ENCODE measurements at places on chromosomes 11 and 22.

DNA sequence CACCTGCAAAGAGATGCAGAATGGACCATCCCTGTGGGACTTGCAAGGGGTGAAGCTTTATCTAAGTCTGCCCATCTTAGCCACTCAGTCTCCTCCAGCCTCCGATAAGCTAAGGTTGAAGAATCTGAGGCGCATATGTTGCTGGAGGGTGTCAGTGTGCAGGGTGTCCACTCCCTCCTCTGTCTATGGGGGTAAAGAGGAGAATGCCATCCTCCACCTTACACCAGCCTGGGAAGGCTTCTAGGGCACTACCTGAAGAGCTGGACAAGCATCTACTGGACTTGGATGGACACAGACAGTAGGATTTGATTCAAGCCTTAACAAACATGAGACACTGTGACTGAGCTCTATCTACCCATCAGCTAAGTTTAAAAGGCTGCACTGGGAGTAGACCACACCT lies 46.5 kb downstream of the TMEM123 start:
- no peak for DNase-seq

DNA sequence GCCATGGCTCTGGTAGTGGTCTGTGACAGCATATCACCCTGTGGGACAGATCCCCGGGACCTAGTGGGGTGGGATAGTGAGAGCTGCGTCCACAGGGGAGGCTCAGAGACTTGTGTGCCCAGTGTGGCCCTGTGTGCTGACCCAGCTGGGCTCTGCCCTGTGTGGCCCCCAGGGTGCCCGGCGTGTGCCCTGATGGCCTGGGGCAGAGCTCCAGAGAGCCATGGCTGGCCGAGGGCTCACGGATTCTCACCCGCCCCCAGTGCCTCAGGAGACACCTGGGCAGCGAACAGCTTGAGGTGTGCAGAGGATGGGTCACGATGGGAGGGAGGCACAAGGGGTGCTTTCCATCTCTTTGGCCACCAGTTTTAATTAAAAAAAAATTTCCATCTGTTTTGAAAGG lies 11.8 kb downstream of the LRP5 start:
- no peak for DNase-seq

DNA sequence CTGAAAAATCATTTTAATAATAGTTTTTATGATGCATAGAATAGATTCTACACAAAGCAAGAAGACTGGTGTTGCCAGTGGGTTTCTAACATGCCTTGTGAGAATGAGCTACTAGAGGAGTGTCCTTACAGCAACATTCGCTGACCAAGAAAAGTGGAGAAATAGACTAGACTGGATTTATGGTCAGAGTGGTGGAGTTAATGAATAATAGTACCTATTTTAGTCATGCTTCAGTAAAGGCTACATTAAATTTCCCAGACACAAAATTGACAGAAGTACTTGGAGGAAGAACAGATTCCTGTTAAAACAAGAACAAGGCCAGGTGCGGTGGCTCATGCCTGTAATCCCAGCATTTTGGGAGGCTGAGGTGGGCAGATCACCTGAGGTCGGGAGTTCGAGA lies 539.2 kb downstream of the ETS1 start:
- no peak for DNase-seq

DNA sequence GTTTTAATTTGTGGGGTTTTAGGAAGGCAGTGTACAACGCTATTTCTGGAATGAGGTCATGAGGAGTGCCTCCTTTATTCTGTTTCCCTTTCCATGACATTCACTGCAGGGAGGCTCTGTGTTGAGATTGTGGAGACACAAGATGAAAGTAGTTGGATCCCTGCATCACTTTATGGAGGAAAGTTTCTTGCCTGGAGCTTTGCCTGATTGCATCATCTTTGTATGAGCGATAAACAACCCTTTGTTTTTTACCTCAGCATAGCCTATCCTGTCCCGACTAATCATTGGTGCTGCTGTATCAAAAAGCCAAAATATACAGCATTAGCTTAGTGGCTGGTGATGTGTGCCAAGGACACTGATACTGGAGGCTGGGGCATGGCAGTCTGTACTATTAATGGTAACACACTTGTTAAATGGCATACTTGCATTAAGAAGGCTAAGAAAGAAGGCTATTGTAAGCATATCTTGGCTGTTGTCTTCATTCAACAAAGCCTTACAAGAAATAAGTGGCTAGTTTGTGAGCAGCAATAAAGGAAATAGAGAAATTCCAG lies 31.2 kb upstream of the SLC5A4 start:
- DNase-seq: no peak

GRCh38 chr11:118046964-118047700 lies 29.7 kb upstream of the TMPRSS4 start:
- no peak for DNase-seq

DNA sequence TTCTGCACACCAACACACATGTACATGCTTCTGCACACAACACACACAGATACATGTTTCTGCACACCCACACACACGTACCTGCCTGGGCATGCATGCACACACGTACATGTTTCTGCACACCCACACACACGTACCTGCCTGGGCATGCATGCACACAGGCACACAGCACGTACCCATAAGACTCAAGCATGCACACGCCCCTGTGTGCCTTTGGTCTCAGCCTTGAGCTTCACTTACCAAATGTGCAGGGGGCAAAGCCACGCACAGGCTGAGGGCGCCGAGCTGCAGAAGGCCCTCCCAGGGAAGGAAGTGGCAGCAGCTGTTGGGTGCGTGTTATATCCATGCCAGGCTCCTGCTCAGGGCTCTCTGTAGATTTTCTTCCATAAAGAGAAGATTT lies 34.7 kb upstream of the SMIM38 start:
- DNase-seq: no peak

- DNase-seq: peak; percentile 72
Observed at GRCh38 chr22:19891317-19892256, 36.9 kb upstream of the GNB1L start.

DNA sequence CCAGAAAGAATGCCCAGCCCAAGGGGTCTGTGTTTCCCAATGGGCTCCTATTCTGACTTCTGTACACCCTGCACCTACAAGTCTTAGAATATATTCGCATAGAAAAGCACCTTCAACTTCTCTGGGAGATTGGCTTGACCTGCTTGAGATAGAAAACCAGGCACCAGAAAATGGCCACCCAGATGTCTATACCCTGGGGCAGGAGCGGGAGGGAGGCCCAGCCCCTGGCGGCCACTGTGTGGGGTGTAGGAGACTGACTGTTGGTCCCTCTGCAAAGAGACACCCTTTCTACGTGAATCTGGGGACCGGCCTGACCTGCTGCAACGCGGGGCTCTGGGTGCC lies 8.5 kb downstream of the DENND6B start:
- DNase-seq: no peak

DNA sequence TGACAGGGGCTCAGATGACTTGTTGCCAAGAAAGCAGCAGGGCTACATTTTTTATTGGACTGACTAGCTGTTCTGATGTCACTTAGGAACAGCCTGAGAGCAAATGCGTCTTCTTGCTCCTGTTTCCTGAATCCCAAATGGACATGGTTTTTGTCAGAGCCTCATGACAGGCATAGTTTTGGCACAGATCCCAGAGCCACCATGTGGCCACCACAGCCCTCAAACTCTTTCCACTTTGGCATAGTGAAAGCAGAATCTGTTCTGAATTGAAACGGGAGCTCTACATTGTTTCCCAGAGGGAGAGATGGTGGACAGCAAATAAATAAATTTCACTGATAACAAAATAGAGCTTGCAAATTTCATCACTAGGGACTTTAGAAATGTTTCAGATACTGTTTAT lies 222.2 kb downstream of the C11orf87 start:
- DNase-seq: no peak

DNA sequence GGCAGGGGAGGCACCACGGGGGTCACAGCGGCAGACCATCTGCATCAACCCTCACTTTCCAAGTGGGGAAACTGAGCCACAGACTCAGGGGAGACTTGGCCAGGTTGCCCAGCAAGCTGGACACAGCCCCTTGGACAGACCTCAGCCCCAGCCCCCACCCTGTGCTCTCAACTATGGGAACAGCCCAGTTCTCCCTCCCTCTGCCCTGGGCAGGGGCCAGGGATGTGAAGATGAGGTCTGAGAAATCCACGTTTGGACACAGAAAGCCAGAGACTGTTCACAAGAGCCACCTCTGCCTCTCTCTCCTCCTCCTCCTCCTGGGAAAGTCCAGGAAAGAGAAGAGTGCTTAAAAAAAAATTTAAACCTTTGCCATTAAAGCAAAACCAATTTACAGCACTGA lies 50.1 kb downstream of the ELFN2 start:
- no peak for DNase-seq
